ENCODE measurements at places on chromosomes 11 and 22.

- DNase-seq: no peak
Observed at GRCh38 chr11:12439615-12440014, 62.2 kb downstream of the PARVA start.

- DNase-seq: no peak
Observed at GRCh38 chr22:35434061-35434710, 34.2 kb downstream of the MCM5 start.

GRCh38 chr22:24426851-24427499 lies 424 bp upstream of the ADORA2A start:
- no peak for DNase-seq

DNA sequence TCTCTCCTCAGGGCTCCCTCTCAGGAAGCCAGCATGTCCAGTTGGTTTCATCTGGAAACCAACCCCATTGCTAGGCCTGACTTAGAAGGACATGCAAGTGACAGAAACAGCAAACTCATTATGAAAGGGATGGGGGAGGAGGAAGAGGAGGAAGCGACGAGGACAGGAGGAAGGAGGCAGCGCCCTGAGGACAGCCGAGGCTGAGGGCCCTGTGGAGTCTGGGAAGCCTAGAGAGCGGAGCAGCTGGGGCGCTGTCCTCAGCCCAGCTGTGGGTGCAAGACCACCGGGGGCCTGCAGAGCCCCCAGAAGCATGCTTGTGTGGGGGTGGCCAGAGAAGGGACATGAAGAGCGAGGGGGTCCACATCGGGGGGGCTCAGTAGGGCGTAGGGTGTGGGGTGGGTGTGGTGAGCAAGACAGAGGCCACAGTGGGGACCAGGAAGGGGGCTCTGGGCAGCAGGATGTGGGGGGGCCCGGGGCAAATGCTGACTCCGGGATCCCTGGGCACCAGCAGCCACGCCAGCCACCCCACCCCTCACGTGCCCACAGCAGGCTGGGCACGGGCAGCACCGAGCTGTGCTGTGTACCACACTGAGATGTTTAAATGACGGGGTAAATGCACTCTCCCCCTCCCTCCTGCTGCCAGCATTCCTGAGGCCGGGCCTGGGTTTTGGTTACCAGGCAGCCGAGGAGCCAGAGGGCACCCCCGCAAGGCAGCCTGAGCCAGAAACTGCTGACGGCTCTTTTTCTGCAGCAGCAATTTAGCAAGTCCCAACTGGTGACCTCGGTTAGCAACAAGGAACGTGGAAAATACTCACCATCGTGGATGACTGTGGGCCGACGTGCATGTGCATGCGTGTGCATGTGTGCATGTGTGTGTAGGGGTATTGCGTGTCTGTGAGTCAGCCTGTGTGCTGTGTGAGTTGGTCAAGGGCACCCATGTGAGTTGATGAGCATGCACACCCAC lies 82.7 kb upstream of the LINC01488 start:
- DNase-seq: no peak

GRCh38 chr11:50075856-50076255 lies 43.2 kb downstream of the OR4C45 start:
- no peak for DNase-seq

DNA sequence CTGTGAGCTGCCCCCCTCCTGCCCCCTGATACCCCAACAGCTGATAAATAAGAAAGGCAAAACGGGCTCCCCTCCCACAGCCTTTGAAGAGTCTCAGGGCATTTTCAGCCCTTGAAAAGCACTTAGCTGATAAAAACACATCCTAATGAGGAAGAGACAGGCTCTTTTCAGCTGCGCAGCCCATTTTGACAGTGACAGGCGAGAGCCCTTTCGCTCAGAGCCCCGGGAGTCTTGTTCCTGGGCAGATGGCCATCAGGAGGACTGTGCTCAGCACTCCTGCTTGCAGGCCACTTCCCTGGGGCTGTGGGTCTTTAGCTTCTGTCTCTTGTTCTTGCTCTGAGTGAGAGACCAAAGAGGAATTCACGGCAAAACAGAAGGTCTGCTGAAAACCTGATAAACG lies 757.2 kb downstream of the BRD1 start:
- no peak for DNase-seq
